Omental fat pad (tissue), 4 donors: ENCODE measurements at places on chromosomes 13 and 19.

- DNase-seq, result no peak
Measured at GRCh38 chr13:92487238-92487637, 739.4 kb upstream of the GPC6 start.

DNA sequence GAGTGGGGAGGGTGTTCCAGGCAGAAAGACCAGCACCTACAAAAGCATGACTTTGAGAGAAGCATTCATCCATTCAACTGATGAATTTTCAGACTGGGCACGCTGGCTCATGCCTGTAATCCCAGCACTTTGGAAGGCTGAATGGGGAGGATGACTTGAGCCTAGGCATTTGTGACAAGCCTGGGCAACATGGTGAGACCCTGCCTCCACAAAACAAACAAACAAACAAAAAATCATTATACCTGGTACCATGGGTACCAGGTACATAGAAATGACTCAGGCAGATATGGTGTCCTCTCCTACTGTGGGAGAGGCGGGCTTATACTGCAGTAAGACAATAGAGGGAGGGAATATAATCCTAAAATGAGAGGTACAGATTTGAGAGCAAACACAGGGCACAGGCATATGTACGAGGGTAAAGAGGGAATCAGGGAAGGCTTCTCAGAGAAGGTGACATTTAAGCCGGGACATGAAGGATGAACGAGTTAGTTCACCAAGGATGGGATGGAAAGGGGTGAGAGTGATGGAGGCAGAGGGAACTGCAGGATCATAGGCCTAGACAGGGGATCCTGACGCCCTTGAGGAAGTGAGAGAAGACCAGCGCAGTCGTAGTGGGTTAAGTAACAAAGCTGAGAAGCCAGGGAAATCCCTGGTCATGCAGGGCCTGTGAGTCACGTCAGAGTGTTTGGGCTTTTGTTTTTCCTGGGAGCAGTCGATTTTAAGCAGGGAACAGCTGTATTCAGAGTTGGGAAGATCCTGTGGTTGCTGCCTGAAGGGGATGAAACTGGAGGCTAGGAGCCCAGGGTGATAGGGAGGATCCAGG is 2.9 kb downstream of the CYP2S1 start:
- DNase-seq, result no peak

GRCh38 chr13:104522235-104523072 is 1456.2 kb upstream of the SLC10A2 start:
- DNase-seq, result no peak

DNA sequence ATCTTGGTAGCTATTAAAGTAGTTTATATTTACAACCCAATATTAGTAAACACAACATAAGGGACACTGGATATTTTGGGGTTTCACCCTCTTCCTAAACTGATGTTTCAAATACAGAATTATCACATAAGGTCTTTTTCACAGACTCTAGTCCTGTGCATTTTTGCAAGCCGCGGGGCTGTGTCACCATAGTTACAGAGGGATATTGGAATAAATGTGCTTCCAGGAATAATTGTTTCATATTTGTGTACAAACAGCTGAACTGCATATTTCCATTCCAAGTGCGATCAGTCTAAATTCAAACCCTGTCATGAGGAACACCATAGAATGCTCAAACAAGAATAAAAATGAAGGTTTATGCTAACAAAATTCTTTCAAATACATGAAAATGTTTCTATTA is 762.5 kb upstream of the ARGLU1 start:
- DNase-seq, result no peak

DNA sequence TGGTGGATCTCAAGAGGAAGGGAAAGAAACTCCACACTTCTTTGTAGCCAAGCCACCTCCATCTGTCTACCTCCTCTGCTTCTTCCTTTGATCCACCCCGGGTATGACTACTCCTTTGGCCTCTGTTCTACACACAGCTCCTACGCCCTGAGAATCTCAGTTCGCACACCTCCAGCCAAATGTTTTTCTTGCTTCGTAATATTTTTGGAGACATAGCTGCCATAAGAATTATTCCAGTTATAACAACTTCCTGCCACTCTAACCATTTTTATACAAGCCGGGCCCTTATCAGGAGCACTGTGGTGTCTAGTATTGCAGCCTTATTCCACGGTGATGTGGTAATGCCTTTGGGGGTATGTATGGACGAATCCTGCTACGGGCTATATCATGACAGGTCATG is 126.7 kb downstream of the STARD13 start:
- no peak for DNase-seq

DNA sequence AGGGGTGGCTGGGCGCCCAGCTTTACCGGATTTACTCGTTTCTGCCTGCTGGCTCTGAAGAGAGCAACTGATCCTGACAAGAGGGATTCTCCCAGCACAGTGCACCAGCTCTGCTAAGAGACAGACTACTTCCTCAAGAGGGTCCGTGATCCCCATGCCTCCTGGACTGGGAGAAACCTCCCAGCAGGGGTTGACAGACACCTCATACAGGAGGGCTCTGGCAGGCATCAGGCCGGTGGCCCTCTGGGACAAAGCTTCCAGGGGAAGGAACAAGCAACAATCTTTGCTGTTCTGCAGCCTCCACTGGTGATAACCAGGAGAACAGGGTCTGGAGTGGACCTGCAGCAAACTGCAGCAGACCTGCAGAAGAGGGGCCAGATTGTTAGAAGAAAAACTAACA is 1192.5 kb upstream of the PRR20A start:
- DNase-seq, result no peak

- DNase-seq, result no peak
Measured at GRCh38 chr19:16336571-16336970, 11.9 kb downstream of the KLF2 start.

- DNase-seq, result no peak
Measured at GRCh38 chr13:41130356-41130755, 2.2 kb downstream of the KBTBD6 start.

GRCh38 chr13:47764817-47765216 is 236.3 kb downstream of the SUCLA2 start:
- DNase-seq, result no peak

DNA sequence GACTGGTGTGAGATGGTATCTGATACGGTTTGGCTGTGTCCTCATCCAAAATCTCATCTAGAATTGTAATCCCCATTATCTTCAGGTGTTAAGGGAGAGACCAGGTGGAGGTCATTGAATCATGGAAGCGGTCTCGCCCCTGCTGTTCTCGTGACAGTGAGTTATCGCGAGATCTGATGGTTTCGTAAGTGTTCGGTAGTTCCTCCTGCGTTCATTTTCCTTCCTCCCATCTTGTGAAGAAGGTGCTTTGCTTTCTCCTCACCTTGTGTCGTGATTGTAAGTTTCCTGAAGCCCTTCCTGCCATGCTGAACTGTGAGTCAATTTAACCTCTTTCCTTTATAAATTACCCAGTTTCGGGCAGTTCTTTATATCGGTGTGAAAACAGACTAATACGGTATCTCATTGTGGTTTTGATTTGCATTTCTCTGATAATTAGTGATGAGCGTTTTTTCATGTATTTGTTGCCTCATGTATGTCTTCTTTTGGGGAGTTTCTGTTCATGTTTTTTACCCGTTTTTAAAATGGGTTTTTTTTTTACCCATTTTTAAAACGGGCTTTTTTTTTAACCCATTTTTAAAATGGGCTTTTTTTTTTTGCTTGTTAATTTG is 102.8 kb upstream of the SLC10A2 start:
- no peak for DNase-seq

- DNase-seq, result no peak
Measured at GRCh38 chr19:35195830-35196229, 32.7 kb downstream of the FAM187B start.

DNA sequence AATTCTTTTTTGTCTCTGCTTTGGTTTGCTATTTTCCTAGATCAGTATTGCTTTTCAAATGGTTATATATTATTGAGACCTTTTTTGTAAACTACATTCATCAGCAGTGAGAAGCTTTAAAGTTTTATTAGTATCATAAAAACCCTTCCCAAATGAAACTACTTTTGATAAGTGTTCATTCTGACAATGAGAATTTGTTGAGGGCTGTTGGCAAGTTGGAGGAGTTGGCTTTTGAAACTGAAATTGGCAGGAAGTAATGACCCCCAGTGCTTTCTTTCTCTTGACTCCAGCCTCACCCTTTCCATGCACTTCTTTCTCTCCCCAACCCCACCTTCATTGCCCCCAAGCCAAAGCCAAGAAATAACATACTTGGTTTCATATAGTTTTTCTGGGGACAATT is 113.8 kb downstream of the ZIC5 start:
- DNase-seq, result no peak

- no peak for DNase-seq
Measured at GRCh38 chr13:46621133-46621532, 68.2 kb downstream of the LRCH1 start.

GRCh38 chr19:494171-495080 is 1.9 kb upstream of the MADCAM1 start:
- no peak for DNase-seq

- DNase-seq, result no peak
Measured at GRCh38 chr13:72180253-72180952, 313.4 kb upstream of the DACH1 start.

GRCh38 chr13:99264051-99264450 is 5.9 kb upstream of the GPR18 start:
- no peak for DNase-seq
